HCT116 (cell line): ENCODE measurements at places on chromosomes 2 and 18. TPM values are rescaled to one million over a fixed set of nuclear protein-coding genes. Genes with fewer than 3 reads are reported as not detected.

Gene CHRNG
- not detected for total RNA-seq

GRCh38 chr2:61909116-61909515 lies 3.6 kb downstream of the COMMD1 start:
- H3K36me3 ChIP-seq: no peaks in the 10 kb centered on the region
- peaks cover 12% of the 10 kb centered on the region for H3K4me1 ChIP-seq
- no peaks in the 10 kb centered on the region for H3K27me3 ChIP-seq

Gene SNORC
- total RNA-seq: 14.0 TPM

DNA sequence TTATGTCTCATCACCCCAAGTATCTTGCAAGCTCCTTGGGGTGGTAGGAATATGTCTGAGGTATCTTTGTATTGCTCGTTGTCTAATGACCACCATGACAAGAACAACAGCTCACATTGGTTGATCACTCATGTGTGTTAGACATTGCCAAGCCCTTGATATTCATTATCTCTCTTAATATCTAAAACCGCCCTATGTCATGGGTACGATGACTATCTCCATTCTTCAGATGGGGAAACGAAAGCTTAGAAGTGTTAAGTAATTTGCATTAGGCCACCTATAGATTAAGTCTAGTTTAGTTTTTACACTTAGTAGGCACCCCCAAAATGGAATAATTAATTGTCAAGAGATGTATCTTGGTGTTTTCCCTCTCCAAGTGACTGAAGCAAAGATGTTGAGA lies 57.0 kb downstream of the ICOS start:
- no peak overlapping the region for H3K27ac ChIP-seq
- no peak for DNase-seq
- H3K4me1 ChIP-seq: no peaks in the 10 kb centered on the region
- no peak overlapping the region for H3K4me3 ChIP-seq
- peaks cover 8% of the 10 kb centered on the region; the same call in 1 of the 2 replicates for H3K27me3 ChIP-seq

Gene COBLL1
- total RNA-seq: 3.6 TPM

Gene SERPINB12
- total RNA-seq: not detected

DNA sequence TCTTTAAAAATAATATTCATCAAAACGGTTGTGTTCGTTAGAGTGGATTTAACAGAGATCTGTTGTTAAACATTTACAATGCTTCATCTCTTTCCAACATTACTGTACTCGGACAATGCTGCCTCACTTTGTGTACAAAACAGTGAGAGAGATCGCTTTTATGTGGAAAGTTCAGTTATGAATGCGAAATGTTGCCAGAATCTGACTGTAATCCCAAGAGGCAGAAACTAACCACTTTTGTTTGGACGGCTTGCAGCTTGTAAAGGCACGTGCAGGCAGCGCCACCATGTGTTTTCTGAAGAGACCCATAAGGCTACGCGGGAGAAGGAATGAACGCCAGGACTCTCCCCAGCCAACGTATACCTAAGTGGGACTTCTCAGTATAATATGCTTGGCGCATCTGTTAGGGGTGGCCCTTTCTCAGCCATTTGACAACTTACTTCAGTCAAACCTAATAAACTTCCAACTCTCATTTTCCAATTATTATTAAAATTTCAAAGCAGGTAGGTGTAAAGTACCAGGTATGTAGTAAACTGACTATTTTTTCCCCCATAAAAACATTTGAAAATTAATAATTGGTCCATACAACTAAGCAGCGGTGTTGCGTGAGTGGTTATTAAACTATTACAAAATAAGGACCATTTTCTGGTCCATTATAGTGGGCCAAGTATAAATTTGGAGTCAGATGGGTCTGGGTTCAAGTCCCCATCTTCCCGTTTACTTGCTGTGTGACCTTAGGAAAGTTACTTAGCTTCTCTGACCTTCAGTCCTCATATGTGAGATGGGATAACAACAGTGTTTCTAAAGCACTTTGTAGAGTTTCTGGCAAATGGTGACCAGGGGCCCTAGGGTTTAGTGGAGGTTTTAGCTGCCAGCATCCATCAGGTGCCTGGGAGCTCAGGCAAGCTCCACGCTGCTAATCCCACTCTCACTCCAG lies 5.6 kb upstream of the NAPG start:
- DNase-seq: peak; percentile 73
- no peak overlapping the region for H3K27ac ChIP-seq
- peaks cover 27% of the 10 kb centered on the region; the same call in 1 of the 2 replicates for H3K27me3 ChIP-seq
- H3K4me1 ChIP-seq: peaks cover under 1% of the 10 kb centered on the region; the same call in 1 of the 2 replicates

DNA sequence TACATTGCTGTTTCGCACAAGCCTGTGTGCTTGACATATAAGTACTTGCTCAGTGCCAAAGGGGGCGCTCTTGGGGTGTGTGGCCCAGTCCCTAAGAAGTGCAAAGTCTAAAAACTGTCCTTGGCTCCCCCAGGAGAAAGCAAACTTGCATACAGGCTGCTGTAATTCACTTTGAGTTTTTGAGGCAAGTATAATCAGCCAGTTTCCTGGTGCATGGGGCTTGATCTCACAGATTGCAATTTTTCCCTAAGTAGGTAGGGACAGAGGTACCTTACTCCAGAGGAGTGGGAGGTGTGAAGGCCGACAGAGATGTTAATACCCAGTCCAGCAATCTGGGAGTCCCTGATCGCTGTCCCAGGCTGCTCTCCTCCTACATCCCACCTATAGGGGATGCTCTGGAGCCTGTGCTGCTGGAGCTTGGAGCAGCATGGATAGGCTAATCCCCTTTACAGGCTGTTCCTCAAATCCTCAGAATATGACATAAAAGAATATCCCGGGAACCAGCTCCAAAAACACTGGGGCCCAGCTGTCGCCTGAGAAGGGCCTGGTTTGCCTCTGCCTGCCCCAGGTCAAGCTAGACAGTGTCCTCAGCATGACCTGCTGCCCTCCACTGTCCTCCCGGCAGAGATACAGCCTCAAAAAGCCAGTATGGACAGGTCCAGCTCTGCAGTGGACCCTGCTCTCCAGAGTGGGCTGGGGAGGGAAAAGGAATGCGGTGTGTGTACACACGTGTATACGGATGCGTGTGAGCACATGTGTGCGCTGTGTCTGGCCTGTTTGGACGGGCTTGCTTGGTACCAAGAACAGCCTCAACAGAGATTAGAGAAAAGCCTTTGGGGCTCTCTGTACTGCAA lies 136.5 kb upstream of the HAAO start:
- no peak overlapping the region for H3K4me3 ChIP-seq
- peaks cover 4% of the 10 kb centered on the region; the same call in 1 of the 2 replicates for H3K4me1 ChIP-seq
- no peaks in the 10 kb centered on the region for H3K36me3 ChIP-seq
- DNase-seq: no peak
- no peaks in the 10 kb centered on the region for H3K27me3 ChIP-seq

GRCh38 chr2:27115519-27115918 lies 3.4 kb downstream of the CGREF1 start:
- peaks cover 17% of the 10 kb centered on the region for H3K4me1 ChIP-seq
- no peak overlapping the region for H3K27ac ChIP-seq
- DNase-seq: no peak

GRCh38 chr2:5691985-5692529 lies at the start of gene SOX11:
Gene SOX11, plus strand, starts transcription at chr2:5692384. Its CDS starts 338 bp downstream, at chr2:5692722.
- H3K4me3 ChIP-seq: no peak within 1 kb of the TSS
- no peak for DNase-seq
- no peaks in the 10 kb centered on the region for H3K4me1 ChIP-seq
- no peaks in the 10 kb centered on the region for H3K27me3 ChIP-seq
- no peaks in the 10 kb centered on the region for H3K36me3 ChIP-seq
- H3K27ac ChIP-seq: no peak within 1 kb of the TSS

DNA sequence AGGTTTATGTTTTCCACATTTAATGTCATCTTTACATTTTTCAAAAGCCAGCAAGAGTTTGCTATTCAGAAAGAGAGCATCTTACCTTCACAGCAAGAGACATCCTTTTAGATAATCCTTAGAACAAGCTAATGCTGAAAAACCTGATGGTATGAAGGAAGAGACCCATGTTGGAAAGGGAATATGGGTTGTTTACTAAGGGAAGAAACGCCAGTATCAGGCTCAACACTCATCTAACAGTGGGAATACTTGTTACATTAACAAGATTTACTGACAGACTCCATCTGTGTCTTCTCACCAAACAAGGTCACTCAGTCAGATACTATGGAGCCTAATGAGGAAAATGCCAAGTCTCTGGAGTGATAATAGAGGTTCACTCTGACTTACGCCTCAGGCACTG lies 1474.1 kb upstream of the SLC39A10 start:
- no peaks in the 10 kb centered on the region for H3K36me3 ChIP-seq
- no peaks in the 10 kb centered on the region for H3K27me3 ChIP-seq
- DNase-seq: no peak
- no peaks in the 10 kb centered on the region for H3K4me1 ChIP-seq
- H3K27ac ChIP-seq: no peak overlapping the region
- no peak overlapping the region for H3K4me3 ChIP-seq

Gene PTPRN
- not detected for total RNA-seq

GRCh38 chr2:111671426-111672150 lies 212.4 kb downstream of the ANAPC1 start:
- H3K36me3 ChIP-seq: no peaks in the 10 kb centered on the region
- no peaks in the 10 kb centered on the region for H3K4me1 ChIP-seq
- DNase-seq: no peak
- no peak overlapping the region for H3K27ac ChIP-seq

Gene RAMP1
- 23.4 TPM for total RNA-seq

GRCh38 chr2:27493948-27494283 lies 1.1 kb downstream of the FNDC4 start:
- peaks cover 8% of the 10 kb centered on the region; the same call in 1 of the 2 replicates for H3K27me3 ChIP-seq
- peaks cover 4% of the 10 kb centered on the region for H3K4me1 ChIP-seq
- H3K27ac ChIP-seq: no peak overlapping the region
- DNase-seq: no peak

Gene DPYSL5
- total RNA-seq: 8.4 TPM

GRCh38 chr2:191252699-191253098 lies 7.5 kb downstream of the MYO1B start:
- H3K27me3 ChIP-seq: no peaks in the 10 kb centered on the region
- no peaks in the 10 kb centered on the region for H3K36me3 ChIP-seq
- no peak overlapping the region for H3K4me3 ChIP-seq
- no peak overlapping the region for H3K27ac ChIP-seq
- peaks cover 3% of the 10 kb centered on the region; the same call in 1 of the 2 replicates for H3K4me1 ChIP-seq

Gene ZNF396
- total RNA-seq: 1.3 TPM

DNA sequence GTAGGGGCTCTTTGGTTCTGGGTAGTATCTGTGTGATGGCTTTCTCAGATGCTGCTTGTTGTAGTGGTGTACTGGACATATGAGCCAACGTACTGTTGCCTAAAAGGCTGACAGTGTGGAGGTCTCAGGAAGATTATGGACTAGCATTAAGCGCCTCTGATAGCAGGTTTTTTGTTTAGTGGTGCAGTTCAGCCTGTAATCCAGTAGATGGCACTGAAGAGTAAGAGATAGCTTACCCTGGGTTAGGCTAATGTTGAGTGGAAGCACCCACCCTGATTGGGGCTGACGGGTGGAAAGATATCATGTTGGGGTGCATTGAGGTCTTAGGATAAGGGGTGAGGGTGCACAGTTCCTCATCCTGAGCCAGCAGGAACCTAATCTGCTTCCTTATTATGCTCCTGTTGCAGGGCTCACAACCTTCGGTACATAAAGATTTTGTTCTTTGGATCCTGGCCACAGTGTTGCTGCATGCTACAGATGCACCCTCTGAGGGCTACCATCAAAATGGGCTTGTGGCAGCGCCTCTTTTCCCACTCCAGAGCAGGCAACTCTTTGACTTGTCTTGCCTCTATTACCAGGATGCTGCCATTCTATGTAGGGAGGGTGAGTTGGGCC lies 79.6 kb downstream of the MSTN start:
- H3K36me3 ChIP-seq: no peaks in the 10 kb centered on the region
- no peak for DNase-seq
- no peaks in the 10 kb centered on the region for H3K27me3 ChIP-seq
- H3K4me1 ChIP-seq: no peaks in the 10 kb centered on the region
- no peak overlapping the region for H3K27ac ChIP-seq

- no peaks in the 10 kb centered on the region for H3K27me3 ChIP-seq
- H3K4me1 ChIP-seq: no peaks in the 10 kb centered on the region
- no peak overlapping the region for H3K27ac ChIP-seq
- no peaks in the 10 kb centered on the region for H3K36me3 ChIP-seq
Observed at GRCh38 chr18:50797142-50797541, 22.7 kb downstream of the MRO start.

Gene ZNF892
- 0.27 TPM for total RNA-seq

GRCh38 chr2:96819876-96820511 lies 3.9 kb downstream of the CNNM3 start:
- H3K4me1 ChIP-seq: peaks cover 11% of the 10 kb centered on the region
- no peak for DNase-seq
- H3K27me3 ChIP-seq: no peaks in the 10 kb centered on the region
- H3K36me3 ChIP-seq: peaks cover 3% of the 10 kb centered on the region; the same call in 1 of the 2 replicates
- H3K4me3 ChIP-seq: no peak overlapping the region

Gene WNT10A
- total RNA-seq: 1.5 TPM

DNA sequence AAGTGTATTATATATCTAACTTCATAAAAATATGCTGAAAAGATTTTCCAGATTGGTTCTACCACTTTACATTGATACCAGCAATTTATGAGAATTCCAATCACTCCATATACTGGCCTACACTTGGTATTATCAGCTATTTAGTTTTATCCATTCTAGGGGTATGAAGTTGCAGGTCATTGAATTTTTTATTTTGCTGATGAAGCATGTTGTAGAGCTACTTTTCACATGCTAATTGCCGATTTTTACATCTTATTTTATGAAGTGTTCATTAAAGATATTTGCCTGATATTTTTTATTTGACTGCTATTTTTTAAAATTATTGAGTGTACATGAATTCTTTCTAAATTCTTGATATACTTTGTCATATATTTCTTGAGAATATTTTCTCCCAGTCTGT lies 542.1 kb downstream of the ADCYAP1 start:
- DNase-seq: no peak
- no peaks in the 10 kb centered on the region for H3K27me3 ChIP-seq
- H3K27ac ChIP-seq: no peak overlapping the region

GRCh38 chr2:101704816-101705578 lies 7.5 kb downstream of the MAP4K4 start:
- H3K27ac ChIP-seq: no peak overlapping the region
- peaks cover 9% of the 10 kb centered on the region; the same call in 1 of the 2 replicates for H3K4me1 ChIP-seq
- no peaks in the 10 kb centered on the region for H3K27me3 ChIP-seq
- no peaks in the 10 kb centered on the region for H3K36me3 ChIP-seq
- no peak overlapping the region for H3K4me3 ChIP-seq

- no peaks in the 10 kb centered on the region for H3K36me3 ChIP-seq
- DNase-seq: no peak
- H3K27me3 ChIP-seq: no peaks in the 10 kb centered on the region
- no peak overlapping the region for H3K27ac ChIP-seq
- peaks cover 12% of the 10 kb centered on the region; the same call in 1 of the 2 replicates for H3K4me1 ChIP-seq
Observed at GRCh38 chr2:164782323-164782722, 59.3 kb downstream of the COBLL1 start.

DNA sequence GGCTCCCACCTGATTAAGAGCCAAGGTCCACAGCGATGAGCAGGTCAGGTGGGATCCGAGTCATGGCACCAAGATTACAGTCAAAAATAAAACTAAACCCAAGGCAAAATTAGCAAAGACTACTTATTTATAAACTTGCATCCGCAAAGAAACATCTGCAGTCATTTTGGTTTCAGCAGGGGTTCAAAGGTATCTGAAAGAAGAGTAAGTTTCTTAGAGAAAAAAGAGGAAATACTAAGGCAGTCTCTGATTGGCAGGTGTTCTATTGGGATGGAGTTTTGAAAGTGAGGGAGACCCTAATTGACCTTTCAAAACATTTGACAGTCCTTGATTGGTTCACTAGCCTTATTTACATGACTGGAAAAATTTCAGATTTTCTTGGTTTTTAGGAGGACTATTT lies 11.0 kb upstream of the PLB1 start:
- H3K27me3 ChIP-seq: no peaks in the 10 kb centered on the region
- no peaks in the 10 kb centered on the region for H3K4me1 ChIP-seq
- H3K36me3 ChIP-seq: no peaks in the 10 kb centered on the region
- no peak overlapping the region for H3K27ac ChIP-seq
- no peak for DNase-seq

Gene KYNU
- total RNA-seq: 0.22 TPM

- H3K27me3 ChIP-seq: no peaks in the 10 kb centered on the region
- peaks cover 17% of the 10 kb centered on the region for H3K4me1 ChIP-seq
- no peak overlapping the region for H3K27ac ChIP-seq
- H3K4me3 ChIP-seq: no peak overlapping the region
Observed at GRCh38 chr2:152420363-152420762, 85.4 kb downstream of the FMNL2 start.
